ENCODE measurements at places on chromosomes 7 and 10.

DNA sequence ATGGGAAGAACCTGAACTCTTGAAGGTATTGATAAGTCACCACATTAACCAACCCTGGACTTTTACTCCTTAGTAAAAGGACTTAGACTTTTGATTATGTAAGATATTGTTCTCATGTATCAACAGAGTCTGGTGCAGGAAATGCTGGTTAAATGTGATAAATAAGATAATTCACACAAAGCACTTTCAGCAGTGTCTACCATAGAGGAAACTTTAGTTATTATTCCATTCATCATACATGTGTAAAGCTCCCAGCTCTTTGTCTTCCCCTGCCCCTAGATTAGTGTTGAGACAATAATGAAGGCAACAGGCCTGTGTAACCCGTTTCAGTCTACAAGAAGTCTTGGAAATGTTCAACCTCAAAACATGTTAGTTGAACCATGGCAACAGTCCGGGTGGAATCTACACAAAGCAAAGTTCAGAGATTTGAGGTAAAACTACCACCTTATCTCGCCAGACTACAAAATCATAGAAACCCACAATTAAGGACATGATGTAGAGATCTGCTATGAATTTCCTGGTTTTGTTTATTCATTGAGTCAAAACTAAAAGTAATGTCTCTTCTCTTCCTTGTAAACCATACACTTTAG is 109.9 kb upstream of the ADO start:
- no peak for DNase-seq

- no peak for DNase-seq
These were observed 545.0 kb upstream of the C7orf33 start for GRCh38 chr7:148045521-148045920.

GRCh38 chr7:68009716-68010115 is 1013.1 kb downstream of the TYW1 start:
- DNase-seq = no peak

- DNase-seq = no peak
These were observed 158.3 kb downstream of the GPAM start for GRCh38 chr10:112025228-112025627.

DNA sequence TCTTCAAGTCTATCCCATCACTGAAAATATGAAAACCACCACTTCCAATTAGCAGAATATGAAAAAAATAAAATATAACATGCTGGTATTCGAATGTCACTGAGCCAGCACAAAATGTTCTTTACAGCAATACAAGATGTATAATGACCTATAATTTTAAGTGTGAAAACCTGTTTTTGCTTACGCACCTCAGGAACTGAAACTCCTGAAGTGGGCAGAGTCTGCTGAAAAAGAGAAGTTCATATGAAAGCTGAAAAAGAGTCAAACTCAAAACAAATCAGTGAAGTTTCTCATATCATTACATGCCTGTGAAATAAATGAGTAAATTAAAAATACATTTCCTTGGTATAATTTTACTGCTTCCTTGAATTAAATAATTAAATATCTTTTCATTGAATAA is 272.5 kb downstream of the DGKB start:
- no peak for DNase-seq

GRCh38 chr7:151782598-151783448 is 94.1 kb downstream of the PRKAG2 start:
- peak; percentile 74 for DNase-seq

DNA sequence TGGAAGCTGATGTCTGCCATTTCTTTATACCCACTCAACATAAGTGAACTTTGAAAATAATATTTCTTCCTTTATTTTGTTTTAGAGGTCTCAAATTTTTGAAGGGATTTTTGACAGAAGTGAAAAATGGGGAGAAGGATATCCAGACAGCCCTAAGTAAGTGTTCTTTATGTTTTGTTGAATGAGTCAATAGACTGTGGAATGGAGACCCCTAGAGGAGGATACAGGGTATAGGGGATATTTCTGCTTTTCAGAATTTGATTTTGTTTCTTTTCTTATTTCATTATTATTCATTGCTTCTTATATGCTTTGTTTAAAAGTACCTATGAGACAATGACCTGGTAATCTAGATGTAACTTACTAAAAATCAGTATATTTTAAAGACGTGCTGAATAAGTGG is 34.4 kb downstream of the PLEKHA8 start:
- no peak for DNase-seq

DNA sequence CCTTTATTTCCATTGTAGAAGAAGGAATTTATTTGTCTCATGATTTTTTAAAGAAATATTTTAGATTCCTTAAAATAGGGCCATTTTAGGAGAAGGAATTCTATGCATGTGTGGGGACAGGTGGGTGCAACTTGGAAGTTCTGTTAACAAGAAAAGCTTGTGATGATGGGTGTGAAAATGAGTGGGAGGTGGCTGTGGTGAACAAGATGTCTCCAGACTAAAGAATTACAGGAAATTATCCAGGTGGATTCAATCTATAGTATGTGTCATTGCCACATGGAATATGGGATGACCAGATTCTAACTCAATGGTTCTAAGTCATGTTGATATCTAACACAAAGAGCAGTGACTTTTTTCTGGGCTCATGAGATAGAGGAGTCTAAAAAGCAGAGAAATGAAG is 229.6 kb upstream of the IGFBP3 start:
- no peak for DNase-seq

DNA sequence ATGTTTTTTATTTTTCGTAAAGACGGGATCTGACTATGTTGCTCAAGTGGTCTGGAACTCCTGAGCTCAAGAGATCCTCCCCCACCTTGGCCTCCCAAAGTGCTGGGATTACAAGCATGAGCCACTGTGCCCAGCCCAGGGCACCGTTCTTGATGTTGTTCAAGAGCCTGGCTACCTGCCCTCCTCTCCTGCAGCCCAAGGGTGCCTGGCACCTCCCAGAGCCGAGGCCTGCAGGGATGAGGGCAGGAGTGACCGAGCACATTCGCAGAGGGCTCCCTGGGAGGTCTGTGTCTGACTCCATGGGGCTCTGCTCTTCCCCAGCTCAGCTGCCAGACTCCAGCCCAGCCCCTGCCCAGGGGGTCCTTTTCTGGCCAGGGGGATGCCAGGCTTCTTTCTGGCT is 15.4 kb downstream of the SH2B2 start:
- no peak for DNase-seq

DNA sequence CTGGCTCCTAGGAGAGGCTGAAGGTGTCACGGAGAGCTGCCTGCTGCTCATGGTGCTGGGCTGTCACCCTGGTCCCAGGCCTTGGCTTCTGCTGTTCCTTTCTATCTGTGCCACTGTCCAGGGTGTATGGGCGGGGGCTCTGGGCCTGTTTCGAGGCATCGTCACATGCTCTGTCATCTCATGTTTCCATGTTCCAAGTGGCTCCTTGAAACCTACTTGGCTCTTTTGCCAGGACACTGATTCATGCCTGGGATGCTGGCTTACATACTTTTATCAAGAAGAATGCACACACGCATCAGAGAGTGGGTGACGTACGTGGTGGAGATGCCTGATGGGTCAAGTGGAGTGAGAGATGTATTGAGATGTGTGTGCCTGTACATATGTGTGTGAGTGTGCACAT is 50.9 kb downstream of the ADCY1 start:
- DNase-seq = no peak

DNA sequence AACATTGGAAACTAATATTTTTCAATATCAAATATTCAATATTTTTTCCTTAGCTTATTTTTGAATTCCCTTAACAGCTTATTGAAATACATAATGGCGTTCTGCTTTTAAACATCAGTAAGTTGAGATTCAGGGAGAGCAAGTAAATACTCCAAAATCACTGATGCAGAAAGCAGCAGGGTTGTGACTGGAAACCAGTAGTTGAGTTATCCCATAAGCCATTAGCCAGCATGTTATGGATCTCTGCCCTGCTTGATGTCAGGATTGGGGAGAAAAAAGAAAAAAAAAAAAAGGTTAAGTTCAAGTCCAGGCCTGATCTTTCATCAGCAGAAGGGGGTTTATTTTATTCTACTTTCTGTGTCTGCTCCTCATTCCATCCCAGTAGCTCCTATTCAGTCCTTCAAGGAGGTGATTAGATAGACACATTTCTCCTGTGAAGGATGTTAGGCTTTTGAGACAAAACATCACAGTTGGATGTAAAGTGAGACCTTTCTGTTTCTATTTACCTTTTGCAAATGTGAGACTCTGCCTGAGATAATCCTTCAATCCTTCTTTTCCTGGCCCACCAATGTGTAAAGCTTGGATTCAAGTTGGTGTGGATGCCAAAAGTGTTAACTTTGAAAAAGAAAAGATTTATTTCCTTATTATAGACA is 110.9 kb upstream of the HDAC9 start:
- no peak for DNase-seq

GRCh38 chr7:140990193-140990962 is 24.4 kb downstream of the MRPS33 start:
- no peak for DNase-seq

- no peak for DNase-seq
These were observed 45.3 kb upstream of the EGR2 start for GRCh38 chr10:62861507-62861906.

DNA sequence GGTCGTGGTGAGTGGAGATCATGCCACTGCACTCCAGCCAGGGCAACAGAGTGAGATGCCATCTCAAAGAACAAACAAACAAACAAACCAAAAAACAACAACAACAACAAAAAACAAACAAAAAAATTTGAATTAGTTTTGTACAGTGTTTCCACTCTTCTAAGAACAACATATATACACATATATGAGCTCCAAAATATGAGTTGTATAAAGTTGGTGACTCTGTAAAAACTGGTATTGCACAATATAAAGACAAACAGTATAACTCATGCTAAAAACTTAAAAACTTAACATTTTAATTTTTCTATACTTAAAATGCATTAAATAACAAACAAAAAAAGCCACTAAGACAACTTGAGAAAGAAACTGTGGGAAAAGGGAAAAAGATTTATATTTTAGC is 46.0 kb downstream of the AKR1B15 start:
- no peak for DNase-seq

- no peak for DNase-seq
These were observed 442.6 kb upstream of the TEX47 start for GRCh38 chr7:89238156-89238555.

DNA sequence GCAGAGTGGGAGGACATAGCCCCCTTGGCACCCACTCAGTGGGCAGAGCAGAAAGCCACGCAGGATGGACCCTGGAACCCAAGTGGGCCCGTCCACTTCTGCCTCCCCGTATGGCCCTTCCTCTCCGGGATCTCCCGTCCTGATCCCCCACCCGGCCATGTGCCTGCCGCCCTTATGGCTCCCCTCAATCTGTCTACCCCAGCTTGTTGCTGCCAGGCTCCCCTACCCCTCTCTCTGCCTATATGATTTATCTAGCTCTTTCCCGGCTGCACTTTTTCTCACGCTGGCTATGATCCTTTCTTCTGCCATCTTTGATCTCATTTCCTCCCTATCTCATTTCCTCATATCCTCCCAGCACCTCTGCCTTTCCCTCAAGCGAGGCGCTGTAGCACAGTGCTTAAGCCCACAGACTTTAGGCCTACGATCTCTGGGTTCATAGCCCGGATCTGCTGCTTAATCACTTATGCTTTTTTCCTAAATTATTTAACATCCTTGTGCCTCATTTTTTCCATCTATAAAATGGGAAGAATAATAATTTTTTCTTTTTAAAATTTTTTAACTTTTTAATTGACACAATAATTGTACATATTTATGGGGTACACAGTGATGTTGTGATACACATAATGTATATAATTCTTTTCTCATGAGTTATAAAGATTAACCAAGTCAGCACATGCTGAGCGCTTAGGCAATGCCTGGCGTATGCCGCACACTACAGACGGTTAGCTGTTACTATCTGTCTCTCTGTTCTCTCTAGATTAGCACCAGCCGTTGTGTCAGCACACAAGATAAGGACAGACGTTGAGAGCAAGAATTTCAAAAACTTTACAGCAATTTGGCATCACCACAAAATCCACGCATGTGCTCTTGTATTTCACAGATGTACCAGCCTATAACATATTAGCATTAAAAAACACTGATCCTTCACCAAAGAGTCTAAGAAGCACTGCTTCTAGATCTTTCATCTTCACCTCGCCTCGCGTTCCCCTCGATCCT is 18.1 kb downstream of the KCNH2 start:
- DNase-seq = no peak

- no peak for DNase-seq
These were observed 349.1 kb downstream of the RPS24 start for GRCh38 chr10:78382772-78383171.

DNA sequence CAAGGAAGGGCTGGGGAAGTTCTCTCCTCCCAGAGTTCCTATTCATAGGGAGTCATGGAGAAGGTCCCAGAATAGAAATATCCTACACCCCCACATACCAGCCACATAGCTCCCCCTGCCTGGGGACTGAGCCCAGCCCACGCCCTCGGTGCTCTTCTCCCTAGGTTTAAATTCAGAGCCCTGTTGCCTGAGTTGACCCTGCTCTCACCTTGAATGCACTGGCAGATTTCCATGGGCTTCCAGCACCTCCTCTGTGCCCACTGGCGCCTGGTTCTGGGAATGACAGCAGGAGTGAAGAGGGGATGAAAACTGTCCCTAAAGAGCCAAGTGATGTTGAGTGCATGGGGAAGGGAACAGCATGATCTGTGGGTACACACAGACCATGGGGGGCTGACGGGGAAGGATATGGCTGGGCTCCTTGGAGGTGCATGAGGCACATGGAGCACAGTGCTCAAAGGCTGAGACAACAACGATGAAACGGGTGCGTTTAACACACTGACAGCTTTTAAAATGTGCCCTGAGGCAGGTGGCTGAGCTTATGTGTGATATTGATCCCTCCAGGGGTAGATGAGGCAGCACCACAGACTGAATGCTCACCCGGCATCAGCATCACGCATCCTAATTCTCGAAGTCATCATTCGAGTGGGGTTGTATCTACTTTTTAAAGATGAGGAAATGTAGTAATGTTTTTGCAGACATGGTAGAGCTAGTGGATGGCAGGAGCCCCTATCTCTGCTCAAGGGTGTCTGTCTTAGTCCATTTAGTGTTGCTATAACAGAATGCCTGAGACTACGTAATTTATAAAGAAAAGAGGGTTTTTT is 53.7 kb upstream of the IGFBP3 start:
- no peak for DNase-seq

- DNase-seq = no peak
These were observed 7.2 kb upstream of the HGF start for GRCh38 chr7:81776948-81777630.

DNA sequence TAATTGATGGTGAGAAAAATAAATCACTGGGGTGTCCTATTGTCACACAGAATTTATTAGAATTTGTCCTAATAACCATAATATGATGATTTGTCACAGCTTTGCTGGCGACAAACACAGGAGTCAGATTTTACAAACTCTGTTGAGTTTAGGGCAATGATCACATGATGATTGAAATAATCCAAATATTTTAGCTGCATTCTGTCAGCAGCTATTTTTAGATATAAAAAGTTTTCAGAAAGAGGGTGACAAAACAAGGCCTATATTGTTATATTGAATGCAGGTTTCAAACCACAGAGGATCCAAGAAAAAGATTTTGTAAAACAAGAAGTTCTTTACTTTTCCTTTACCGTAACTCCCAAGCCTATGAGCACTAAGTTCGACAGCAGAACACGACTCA is 178.8 kb downstream of the ADAM12 start:
- DNase-seq = no peak

GRCh38 chr10:82883603-82884002 is 1008.6 kb downstream of the NRG3 start:
- no peak for DNase-seq

Data from stimulated activated CD4-positive, alpha-beta T cell treated with anti-CD3 and anti-CD28 coated beads, Interleukin-4, amount 100 ng/mL, for 24 hours (primary cell).